ENCODE measurements at places on chromosomes 6 and 20. TPM values are rescaled to one million over a fixed set of nuclear protein-coding genes. Genes with fewer than 3 reads are reported as not detected.

The MAP3K5 gene
- 34.1 TPM for total RNA-seq

The LY6G6C gene
- not detected for total RNA-seq

GRCh38 chr6:154925130-154925529, 70.0 kb upstream of the TIAM2 start:
- H3K36me3 ChIP-seq = no peaks in the 10 kb centered on the region
- peaks cover 9% of the 10 kb centered on the region for H3K4me1 ChIP-seq
- DNase-seq = no peak
- H3K4me3 ChIP-seq = no peak overlapping the region
- H3K27ac ChIP-seq = no peak overlapping the region

DNA sequence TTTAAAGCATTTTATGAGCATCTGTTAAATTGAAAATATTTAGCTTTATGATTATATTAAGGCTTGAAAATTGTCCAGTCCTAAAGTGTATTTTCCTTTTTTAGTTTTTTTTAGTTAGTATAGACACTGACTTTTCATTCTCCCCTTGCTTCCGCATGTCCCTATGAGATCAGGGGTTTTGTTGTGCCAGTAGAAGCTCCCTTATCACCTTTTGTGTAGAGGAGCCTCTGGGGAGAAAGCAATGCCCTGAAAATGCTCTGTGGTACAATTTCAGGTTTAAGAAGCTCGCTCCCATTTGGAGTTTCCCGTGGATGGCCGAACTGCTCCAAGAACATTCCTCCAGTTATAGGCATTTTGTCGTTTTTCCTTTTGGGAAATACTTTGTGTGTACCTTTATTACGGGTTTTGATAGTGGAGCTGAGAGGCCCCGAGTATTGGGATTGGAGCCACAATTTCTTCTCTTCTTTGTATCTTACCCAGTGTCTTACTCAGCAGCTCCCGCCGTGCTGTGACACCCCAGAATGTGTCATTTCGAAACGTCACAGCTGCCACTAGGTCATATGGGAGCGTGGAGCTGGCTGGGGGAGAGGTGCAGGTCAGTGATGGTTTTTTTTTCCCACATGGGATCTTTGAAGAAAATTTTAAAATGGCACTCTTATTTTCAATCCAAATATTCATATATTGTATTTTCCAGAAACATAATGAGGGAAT, 49.9 kb downstream of the RPRD1B start:
- H3K4me1 ChIP-seq = peaks cover 2% of the 10 kb centered on the region
- no peak overlapping the region for H3K4me3 ChIP-seq
- no peaks in the 10 kb centered on the region for H3K27me3 ChIP-seq
- H3K27ac ChIP-seq = no peak overlapping the region
- no peak for DNase-seq

- DNase-seq = no peak
- no peak overlapping the region for H3K4me3 ChIP-seq
- H3K27ac ChIP-seq = no peak overlapping the region
Measured at GRCh38 chr6:45724511-45724910, 291.1 kb downstream of the CLIC5 start.

The PEX6 gene
- 17.1 TPM for total RNA-seq

GRCh38 chr20:46127396-46128010, 9.4 kb downstream of the CD40 start:
- DNase-seq = no peak
- H3K4me1 ChIP-seq = peaks cover 16% of the 10 kb centered on the region
- H3K36me3 ChIP-seq = peaks cover 62% of the 10 kb centered on the region
- H3K27me3 ChIP-seq = no peaks in the 10 kb centered on the region
- H3K4me3 ChIP-seq = no peak overlapping the region
- H3K27ac ChIP-seq = no peak overlapping the region

DNA sequence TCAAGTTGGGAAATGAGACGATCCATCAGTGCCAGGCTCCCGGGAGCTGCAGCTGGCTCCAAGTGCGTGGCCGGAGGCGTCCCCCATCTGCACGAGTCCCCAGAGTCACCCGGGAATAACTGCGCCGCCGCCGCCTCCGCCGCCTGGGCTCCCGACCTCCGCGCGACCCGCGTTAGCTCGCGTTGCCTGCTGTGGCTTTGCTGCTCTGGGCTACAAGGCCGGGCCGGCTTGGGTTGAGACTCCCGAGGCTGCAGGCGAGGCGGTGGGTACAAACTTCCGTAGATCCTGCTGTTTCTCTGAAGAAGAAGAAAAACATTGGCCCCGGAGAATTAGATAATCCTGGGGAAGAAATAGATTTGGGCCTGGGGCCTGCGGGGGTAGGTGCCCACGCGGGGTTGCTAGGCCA, 7.4 kb upstream of the LAMP5 start:
- H3K4me3 ChIP-seq = no peak overlapping the region
- H3K4me1 ChIP-seq = peaks cover 51% of the 10 kb centered on the region
- H3K36me3 ChIP-seq = no peaks in the 10 kb centered on the region
- no peak for DNase-seq

The SNAI1 gene
- 4.3 TPM for total RNA-seq

The SLC32A1 gene
- total RNA-seq = not detected

DNA sequence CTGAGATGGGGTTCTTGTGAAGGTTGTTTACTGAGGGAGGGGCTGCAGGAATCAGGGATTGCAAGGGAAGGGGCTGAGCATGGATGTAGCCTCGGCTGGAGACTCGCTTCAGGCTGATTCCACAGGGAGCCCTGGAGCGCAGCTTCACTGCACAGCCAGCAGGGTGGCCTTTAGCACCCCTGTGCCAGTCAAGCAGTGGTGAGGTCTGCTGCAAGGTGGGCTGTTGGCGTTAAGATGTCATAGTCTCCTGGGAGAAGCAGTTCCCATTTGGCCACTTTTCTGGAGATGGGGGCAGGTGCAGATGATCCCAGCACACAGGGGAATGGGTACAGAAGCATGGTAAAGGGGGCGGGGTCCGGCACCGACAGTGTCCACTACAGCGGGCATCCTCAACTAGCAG, 126.3 kb downstream of the TOX2 start:
- H3K27ac ChIP-seq = no peak overlapping the region
- H3K27me3 ChIP-seq = no peaks in the 10 kb centered on the region
- no peak overlapping the region for H3K4me3 ChIP-seq

- H3K36me3 ChIP-seq = no peaks in the 10 kb centered on the region
- H3K4me1 ChIP-seq = peaks cover 25% of the 10 kb centered on the region
- DNase-seq = peak; percentile 27
- H3K27ac ChIP-seq = no peak overlapping the region
- H3K27me3 ChIP-seq = no peaks in the 10 kb centered on the region
Measured at GRCh38 chr20:62365814-62366369, 1.2 kb downstream of the LAMA5 start.

DNA sequence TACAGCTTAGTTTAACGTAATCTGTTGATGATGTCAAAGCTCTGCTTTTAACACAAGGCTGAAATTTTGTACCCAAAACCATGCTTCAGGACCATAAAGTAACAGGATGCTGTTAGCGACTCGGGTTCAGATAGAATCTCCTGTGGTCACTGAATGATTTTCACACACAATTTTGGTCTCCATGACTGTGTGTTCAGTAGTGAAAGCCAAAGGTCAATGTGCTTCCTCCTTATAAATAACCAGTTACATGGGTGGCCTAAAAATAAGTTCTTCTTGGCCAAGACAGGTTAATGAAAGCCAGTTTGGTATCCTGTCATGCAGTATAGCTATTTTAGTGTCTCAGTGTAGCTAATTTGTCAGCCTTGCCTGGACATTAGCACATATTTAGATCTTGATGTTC, 19.1 kb upstream of the LOC128125822 start:
- H3K4me3 ChIP-seq = no peak overlapping the region
- H3K4me1 ChIP-seq = no peaks in the 10 kb centered on the region
- H3K27ac ChIP-seq = no peak overlapping the region
- H3K27me3 ChIP-seq = no peaks in the 10 kb centered on the region

The MAN1A1 gene
- total RNA-seq = 31.7 TPM

The WRNIP1 gene
- total RNA-seq = 32.1 TPM

DNA sequence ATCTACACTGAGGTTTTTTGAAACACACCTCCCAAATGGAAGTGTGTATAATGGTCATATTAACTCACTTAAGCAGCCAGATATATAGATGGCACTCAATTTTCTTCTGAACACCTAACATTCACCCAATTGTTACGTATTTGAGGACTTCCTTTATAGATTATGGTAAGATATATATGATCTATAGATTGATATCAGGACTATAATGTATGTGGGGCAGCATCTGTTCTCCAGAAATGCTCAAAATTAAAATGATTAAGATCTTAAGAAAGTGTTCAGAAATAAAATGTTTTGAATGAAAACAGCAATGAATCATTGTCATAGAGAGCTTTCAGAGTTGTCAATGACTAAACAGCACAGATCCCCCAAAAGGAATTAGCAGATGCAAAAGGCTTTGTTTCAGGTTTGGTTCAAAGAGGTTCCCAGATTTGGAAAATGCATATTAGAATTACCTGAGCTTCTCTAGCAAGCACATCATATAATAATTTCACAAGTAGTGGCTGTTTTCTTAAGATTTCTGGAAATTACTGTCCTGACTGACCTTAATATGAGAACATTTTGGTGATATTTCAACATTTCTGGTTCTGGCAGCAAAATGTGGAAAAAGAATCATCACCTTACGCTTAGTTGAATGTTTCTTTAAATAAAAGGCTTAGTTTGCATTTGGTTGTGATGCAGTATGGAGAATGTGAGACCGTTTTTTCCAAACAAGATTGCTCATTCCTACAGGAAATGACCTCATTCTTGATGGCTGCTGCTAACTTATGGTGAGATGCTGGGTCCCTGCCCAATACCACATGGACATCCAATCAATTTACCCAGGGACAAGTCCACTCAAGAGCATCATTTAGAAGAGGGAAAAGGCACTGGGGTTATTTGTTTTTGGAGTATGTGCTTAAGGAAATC, 31.5 kb downstream of the TRAF3IP2 start:
- peaks cover 28% of the 10 kb centered on the region for H3K36me3 ChIP-seq
- DNase-seq = no peak
- H3K4me1 ChIP-seq = peaks cover 13% of the 10 kb centered on the region
- no peak overlapping the region for H3K4me3 ChIP-seq

The DOK5 gene
- not detected for total RNA-seq

The TAF4 gene
- total RNA-seq = 36.9 TPM

The MLN gene
- total RNA-seq = not detected

DNA sequence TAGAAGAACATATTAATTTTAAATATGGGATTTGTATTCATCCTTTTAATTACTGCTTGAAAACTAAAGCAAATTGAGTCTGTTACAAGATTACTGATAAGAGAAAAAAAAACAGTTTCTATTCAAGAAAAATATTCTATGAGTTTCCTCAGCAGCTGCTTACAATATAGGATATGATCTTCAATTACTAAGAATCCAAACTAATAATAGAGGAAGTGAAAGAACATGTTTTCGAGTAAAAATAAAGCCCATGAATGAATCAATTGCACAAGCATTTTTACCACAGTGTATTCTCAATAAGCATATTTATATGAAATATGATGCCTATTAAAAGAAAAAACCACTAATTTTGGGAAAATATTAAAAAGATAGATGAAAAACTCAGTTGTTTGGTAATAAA, 63.4 kb downstream of the AHI1 start:
- no peak overlapping the region for H3K4me3 ChIP-seq
- DNase-seq = peak; percentile 33
- no peak overlapping the region for H3K27ac ChIP-seq
- H3K36me3 ChIP-seq = no peaks in the 10 kb centered on the region
- H3K27me3 ChIP-seq = no peaks in the 10 kb centered on the region

The BNIP5 gene
- 0.10 TPM for total RNA-seq

The DCDC2 gene
- total RNA-seq = not detected

DNA sequence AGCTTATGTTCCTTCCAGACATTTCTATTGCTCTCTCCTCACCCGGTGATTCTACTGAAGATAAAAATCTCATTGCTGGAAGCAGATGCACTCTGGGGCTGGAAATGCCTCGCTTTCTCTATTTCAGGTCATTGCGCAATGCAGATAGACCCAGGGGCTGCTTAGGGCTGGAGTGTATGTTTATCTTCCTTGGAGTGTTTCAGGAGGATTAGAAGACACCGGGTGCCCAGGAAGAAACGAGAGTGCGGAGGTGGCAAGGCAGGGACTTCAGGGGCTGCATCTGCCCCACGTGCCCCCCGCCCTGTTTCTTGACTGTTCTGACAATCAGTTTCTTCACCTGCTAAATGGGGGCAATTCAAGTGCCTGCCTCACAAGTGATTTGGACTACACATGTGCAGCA, 45.6 kb upstream of the IYD start:
- H3K4me1 ChIP-seq = no peaks in the 10 kb centered on the region
- peaks cover 5% of the 10 kb centered on the region for H3K27me3 ChIP-seq
- H3K27ac ChIP-seq = no peak overlapping the region
- H3K4me3 ChIP-seq = no peak overlapping the region

The MCHR2 gene
- total RNA-seq = not detected

The TCF21 gene
- total RNA-seq = not detected

The ZSCAN23 gene
- 0.78 TPM for total RNA-seq

DNA sequence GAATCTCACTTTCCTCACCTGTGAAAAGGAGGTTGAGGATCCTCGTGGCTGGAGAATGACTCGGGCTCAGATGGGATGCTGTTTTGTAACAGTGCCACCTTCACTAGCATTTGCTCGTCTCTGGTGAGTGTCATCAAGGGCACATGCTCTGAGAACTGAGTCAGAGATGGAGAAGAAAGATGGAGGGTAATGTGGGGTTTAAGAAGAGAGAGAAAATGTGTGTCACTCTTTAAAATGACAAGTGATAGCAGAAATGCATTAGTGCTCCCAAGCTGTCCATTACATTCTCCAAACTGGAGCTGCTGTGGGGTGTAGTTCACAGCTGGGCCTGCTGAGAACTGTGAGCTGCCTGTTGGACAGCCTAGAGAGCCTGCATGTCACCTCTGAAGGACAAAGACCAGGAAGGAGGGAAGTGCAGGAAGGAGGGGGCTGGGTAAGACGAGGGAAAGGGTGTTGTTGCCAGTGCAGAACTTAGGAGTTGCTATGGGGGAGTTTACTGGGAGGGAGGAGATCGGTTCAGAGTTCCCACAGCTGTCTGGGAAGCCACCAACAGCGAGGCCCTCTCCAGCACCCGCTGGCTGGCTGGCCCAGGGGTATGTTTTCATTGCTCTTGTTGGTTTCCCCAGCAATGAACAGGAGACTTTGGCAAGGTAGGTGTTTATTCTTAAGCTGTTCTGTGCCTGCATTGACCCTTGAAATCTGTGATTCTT, 19.8 kb downstream of the GMPR start:
- H3K36me3 ChIP-seq = no peaks in the 10 kb centered on the region
- no peaks in the 10 kb centered on the region for H3K4me1 ChIP-seq
- H3K27ac ChIP-seq = no peak overlapping the region
- H3K4me3 ChIP-seq = no peak overlapping the region
- peaks cover 2% of the 10 kb centered on the region for H3K27me3 ChIP-seq

The SLPI gene
- total RNA-seq = not detected

- peaks cover 41% of the 10 kb centered on the region for H3K4me1 ChIP-seq
- no peak overlapping the region for H3K4me3 ChIP-seq
- DNase-seq = no peak
- peak overlapping the region; percentile 94 for H3K27ac ChIP-seq
- H3K27me3 ChIP-seq = no peaks in the 10 kb centered on the region
- no peaks in the 10 kb centered on the region for H3K36me3 ChIP-seq
Measured at GRCh38 chr6:31204751-31205145, 34.3 kb upstream of the POU5F1 start.

All from B cell (primary cell).